ENCODE measurements at places on chromosomes 6 and 20.

DNA sequence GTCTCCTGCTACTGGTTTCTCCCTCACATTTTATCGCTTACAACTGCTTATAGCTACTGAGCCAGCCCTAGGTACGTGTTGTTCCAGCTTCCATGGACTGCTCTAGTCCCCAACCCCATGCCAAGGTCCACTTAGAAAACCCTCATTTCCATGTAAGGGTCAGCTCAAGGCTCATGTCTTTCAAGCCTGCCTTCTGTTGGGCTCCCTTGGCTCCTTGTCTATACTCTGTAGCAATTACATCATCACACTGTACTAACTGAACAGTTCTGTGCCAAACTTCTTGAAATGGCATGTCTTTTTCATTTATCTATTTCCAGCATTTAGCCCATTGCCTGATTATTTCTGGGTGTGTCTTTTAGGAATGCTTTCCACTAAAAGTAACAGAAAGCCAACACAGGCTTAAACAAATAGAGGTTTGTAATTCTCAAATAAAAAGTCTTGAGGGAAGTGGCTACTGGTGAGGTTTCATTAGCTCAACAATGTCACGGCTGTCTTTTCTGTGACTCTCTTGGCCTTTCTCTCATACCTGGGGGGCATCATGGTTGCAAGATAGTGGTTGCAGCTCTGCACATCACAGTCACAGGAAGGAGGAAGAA lies 317.6 kb downstream of the TPBG start:
- DNase-seq = no peak

GRCh38 chr20:47455133-47456040 lies 46.3 kb upstream of the NCOA3 start:
- no peak for DNase-seq

DNA sequence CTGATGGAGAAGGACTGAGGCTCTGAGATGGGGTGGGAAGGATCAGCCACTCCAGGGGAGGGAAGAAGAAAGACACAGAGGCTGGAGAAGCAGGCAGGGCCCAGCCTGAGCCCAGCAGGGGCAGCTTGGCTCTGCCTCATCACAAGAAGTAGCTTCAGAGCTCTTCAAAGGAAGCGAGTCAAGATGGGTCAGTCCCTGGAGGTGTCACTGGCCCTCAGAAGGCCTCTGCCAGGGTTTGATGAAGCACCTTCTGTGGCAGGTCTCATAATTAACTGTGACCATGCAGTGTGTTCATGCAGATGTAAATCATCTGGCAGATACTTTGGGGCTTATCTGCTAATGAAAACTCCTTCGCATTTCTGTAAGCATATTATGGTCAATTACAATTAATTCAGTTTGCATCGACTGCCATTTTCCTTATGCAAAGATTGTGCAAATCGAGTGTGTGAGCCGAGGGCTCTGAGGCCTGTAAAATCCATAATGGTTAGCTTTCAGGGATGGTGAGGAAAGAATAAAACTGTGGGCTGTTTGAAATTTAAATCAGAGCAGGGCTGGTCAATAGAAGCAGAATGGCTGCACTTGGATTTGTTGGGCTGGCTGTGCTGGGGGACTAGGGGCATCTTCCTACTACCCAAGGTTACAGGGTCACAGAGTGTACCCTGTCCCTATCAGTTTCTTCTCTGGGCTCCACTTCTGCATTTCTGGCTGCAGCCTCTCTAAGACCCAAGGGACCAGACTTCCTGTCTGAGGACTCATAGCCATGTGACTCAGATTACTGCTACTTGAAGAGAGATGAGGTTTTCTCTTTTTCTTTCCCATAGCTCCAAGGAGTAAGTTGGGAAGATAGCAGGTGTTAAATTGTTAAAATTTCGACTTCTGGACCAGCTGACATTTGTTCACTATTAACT lies 376.6 kb downstream of the DHX35 start:
- no peak for DNase-seq

DNA sequence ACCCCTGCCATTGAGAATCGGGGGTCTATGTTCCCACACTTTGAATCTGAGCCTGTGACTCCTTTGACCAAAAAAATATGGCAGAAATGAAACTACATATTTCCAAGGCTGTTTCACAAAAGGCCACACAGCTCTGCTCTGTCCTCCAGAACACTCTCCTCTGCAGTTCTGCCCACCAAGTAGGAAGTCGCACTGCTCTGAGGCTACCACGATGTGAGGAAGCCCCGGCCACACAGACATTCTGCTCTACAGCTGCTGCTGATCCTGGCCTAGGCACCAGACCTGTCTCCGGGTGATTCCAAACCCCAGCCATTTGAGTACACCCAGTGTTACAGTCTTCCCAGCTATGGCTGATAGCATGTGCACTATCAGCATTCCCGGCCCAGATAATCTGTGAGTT lies 85.1 kb downstream of the LYRM4 start:
- no peak for DNase-seq

- peak; percentile 34 for DNase-seq
These were observed 44.1 kb downstream of the PREX1 start for GRCh38 chr20:48783533-48784272.

DNA sequence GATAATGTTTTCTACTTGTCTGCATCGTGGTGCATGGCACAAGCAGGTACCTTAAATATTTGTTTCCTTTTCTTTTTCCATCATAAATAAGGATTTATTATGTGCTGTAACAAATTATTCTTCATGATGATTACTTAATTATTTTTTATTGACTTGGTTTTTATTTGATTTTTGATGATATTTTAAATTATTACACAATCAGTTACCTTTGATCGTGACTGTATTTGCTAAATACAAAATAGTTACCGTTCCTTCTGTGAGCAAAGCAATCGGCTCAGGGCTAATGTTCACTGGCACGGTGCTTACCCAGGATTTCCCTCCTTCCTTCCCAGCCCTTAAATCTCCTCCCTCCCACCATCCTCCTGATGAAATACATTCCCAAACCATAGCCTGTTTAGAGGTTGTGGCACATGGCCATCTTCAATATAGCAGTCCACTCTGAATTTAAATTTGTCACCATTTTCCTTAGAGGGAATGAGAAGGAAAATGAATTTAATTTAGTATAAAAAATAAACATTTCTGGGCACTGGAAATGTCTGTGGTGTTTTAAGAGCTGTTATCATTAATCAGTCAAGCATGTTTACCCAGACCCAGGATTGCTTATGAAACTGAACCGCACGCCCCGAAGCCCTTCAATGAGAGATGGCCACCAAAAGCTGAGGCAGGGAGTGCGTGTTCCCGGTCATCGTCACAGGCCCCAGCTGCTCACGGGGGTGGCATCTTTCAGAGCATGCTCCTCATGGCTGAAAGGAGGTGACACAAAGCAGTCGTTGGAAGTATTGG lies 23.0 kb upstream of the EXOC2 start:
- no peak for DNase-seq

DNA sequence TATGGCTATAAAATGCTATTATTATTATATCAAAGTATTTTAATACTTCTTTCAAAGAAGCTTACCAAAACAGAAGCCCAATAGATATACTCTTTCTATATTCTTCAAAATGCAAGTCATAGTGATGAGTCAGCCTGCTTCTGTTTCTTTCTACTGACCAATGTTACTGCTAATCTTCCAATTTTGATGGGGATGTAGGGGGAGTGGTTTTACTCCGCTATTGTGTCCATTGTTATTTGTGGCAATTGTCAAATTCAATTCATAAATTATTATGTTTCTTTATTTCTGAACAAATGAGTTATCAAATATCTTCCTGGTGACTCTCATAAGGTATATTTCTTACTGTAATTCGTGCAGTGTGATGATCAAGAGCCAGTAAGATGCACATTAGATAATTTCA lies 221.5 kb upstream of the DEFB112 start:
- DNase-seq = no peak

- no peak for DNase-seq
These were observed 14.4 kb upstream of the FAM217A start for GRCh38 chr6:4093288-4093687.

DNA sequence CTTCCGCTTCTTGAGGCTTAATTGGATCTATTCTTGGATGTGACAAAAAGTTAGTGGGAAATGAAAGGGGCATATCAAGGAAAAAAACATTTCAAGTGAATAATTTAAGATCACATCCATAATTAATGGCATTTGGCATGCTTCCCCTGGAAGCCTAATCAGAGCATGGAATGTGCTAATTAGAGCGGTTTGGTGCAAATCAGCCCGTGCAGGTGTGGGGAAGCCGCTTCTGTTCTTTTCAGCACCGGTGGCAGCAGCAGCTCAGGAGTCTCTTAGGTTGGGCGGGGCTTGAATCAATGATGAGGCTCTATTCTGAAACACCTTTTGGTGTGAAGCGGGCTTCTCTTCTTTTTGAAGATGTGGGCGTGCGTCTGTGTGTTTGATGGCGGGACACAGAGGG lies 301.2 kb downstream of the LRFN2 start:
- DNase-seq = no peak

DNA sequence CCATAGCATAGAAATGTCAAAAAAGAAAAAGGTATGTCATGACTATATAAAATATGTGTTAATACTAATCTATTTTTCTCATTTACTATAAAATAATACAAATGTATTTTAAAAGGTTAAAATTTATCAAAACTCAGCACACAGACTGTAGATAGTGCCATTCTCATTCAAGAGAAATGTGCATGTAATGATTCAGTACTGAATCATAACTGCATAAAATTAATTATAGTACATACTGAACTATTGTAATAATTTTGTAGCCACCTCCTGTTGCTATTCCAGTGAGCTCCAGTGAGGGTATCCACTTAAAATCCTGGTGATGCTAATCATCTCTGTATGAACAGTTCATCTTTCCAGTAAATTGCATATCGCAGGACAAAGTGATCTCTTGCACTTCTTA lies 82.8 kb downstream of the HMGCLL1 start:
- DNase-seq = no peak

GRCh38 chr20:33730946-33731692 lies 677 bp upstream of the ZNF341 start:
- DNase-seq = no peak

DNA sequence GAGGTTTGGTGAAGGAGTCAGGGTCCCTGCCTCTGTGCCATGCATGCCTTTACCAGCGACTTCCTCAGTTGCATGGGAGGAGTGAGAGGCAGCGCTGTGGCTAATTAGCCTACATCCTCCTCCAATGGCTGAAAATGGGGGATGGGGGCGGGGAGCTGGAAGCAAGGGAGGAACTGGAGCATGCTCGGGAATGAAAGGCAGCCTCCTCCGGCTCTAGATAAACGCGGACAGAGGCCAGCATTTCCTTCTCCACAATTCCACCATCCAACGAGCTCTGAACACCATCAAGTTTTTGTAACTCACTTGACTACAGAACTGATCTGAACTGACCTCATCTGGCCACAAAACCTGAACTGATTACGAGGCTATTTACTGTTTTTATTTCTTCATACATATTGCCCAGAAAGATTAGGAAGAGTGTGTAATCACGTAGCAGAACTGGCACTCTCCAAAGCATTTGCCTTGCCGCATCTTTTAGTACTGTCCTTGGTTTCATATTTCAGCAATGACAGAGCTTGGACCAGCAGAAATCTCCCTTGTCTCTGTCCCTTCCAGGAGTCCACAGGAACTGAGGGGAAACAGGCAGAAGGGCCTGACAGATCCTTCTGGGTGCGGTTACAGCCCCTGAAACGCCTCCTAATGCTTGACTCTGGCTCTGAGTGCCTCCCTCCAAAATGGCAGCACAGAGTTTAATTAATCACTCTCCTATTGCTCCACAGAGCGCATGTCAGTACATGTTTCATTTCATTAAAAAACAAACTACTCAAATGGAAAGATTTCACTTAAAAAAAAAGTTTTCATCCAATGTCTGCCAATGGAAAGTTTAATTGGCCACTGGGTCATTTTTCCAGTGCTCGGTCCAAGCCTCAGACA lies 58.2 kb upstream of the TRAF3IP2 start:
- DNase-seq = no peak

DNA sequence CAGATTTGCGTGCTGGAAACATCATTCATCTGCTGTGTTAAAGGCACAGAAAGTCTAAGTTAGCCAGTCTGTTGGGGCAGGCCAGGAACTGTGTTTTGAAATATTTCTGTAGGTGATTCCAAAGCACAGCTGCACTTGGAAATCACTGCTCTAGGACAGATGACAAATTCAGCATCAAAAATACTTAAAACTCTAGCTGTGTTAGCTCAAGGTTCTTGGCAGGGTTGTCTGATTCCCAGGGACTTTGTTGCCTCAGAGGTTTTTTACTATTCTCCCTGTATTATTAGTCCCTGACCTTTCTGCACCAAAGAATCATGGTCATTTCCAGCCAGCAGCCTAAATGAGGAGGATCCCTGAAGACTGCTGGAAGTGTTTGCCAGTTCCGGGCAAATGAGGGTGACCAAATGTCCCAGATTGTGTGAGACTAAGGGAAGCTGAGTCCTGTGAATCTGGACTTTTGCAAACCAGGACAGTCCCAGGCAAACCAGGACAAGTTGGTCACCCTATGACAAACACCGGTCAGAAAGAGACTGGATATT lies 84.3 kb upstream of the TMEM30A start:
- DNase-seq = no peak

DNA sequence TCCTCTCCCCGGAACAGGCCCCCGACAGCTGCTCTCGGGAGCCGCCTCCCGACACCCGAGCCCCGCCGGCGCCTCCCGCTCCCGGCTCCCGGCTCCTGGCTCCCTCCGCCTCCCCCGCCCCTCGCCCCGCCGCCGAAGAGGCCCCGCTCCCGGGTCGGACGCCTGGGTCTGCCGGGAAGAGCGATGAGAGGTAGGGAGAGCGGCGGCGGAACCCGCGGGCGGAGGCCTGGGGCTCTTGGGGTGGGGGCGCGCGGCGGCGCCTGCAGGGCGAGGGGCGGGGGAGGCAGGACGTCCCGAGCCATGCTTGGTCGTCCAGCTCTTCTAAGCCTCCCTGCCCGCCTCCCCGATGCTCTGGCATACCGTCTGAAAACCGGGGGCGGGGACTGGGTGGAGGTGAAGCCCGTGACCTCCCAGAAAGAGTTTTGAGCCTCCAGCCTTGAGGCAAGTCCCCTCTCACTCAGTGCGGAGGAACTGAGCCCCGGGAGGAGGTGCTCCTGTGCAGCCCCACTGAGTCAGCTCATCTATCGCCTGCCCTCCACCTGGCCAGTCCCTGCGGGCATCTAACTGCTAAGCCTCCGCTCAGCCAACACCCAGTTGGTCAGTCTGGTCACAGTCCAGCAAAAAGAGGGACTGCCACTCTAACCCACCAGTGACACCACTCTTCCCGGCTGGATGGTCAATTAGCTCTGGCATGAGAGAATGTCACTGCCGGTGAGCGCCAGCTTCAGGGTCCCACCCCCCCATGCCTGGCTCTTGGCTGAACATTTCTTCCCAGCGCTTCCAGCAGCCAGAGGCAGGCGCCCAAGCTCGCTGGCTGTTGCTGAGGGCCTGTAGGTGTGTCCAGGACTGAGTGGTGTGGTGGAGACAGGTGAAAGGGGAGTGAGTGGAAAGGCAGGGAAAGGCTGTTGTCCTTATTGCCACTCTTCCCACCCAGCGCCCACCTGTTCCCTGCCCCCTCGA lies 482 bp downstream of the DDR1 start:
- DNase-seq = peak; percentile 36

Data from stimulated activated CD8-positive, alpha-beta memory T cell treated with anti-CD3 and anti-CD28 coated beads, Interleukin-15, amount 100 ng/mL, for 48 hours (primary cell).